Effector CD4-positive, alpha-beta T cell (primary cell): ENCODE measurements at places on chromosomes 5 and 9.

- DNase-seq = no peak
Observed at GRCh38 chr9:91522481-91522880, 98.8 kb upstream of the NFIL3 start.

DNA sequence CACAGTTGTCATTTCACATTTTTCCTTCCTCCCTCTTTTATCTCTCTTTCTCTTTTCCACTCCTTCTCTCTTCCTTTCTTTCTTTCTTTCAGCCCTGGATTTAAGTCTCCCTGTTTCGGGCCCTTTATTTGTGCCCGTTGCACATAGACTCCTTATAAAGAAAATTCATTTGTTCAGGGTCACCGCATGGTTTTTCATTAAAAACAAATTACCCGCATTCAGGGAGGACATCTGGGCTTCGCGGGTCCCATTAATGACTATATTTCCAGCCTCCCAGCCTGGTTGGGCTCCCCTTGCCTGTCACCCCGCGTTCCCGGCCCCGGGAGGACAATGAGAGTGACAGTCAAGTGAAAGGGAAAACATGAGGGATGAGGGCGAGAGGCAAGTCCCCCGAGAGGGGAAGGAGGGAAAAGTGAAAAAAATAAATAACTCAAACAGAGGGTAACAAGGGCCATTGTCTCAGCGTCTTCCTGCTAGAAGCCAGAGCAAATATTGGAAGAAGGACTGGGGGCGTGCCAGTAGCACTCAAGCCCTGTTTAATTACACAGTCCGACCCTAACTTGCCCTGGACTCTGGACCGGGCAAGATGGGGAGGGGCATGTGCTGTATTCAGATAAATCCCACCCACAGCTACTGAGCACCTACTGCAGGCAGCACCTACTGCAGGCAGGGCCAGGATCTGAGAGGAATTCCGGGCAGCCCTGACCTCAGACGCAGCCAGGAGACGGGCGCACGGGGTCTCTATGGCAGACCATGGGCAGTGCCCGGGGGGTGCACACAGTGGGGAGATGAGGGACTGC lies 166.2 kb downstream of the PAX5 start:
- no peak for DNase-seq

- DNase-seq = no peak
Observed at GRCh38 chr5:143362664-143363227, 40.7 kb downstream of the NR3C1 start.

DNA sequence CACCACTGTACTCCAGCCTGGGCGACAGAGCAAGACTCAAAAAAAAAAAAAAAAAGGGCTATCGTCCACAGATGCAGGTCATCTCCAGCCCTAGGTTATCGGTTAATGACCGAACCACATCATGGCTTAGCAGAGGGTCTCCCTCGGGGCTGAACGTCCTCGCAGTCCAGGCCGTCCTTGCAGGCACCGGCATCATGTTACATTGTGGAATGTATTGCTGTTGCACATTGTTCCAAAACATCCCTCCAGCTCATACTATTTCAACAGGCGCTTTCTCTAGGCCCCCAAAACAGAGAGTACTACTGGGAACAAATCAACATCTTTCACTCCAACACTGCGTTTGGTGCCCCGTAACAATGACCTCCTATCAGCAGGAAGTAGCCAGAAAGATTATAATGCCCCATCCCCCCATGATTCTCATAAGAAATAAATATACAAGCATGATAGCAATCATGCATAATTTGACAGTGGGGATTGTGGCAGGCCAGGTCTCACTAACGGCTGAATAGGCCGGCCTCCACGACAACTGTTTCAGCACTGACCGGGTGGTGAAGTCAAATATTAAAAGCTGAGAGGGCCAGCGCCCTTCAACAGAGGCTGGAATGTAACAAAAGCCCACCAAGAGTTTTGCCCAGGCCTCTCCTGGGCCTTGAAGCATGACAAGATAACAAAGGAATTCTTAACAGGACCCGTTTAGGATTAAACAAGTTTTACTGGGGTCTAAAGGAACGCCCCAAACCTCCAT lies 1.1 kb upstream of the LCN9 start:
- DNase-seq = no peak

GRCh38 chr5:150703762-150704161 lies 2.9 kb upstream of the RBM22 start:
- no peak for DNase-seq

GRCh38 chr5:1516615-1517601 lies 6.9 kb downstream of the LPCAT1 start:
- DNase-seq = no peak

GRCh38 chr5:6551287-6551954 lies 81.4 kb downstream of the NSUN2 start:
- no peak for DNase-seq

DNA sequence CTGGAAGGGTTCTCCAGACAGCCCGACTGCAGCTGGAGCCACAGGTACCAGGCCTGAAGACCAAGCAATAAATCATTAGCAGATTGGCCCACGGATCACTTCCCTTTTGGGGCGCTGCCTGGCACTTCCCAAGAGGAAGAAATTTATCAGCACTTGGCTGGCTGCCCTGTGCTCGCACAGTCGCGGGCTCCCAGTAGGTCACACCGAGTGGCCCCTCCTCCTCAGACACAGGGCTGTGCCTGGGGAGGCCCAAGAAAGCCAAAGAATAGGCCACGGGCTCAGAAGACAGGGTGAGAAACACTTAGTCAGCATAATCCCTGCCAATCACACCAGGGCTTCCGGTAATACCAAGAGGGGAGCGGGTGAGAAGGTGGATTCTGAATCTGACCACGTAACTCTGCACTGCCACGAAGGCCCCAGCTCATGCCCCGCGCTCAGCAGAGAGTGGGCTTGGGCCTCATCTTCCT lies 115.7 kb upstream of the MSX2 start:
- DNase-seq = no peak

DNA sequence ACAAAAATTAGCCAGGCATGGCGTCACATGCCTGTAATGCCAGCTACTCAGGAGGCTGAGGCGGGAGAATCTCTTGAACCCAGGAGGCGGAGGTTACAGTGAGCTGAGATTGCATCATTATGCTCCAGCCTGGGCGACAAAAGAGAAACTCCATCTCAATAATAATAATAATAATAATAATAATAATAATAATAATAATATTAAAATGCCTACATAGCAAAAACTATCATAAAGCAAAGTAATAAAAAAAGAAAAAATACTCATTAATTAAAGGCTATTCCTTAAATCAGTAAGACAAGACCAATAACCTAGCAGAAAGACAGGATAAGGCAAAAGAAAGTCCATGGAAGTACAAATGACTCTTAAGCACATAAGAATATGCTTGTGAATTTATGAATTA lies 50.0 kb downstream of the MRPS27 start:
- DNase-seq = no peak

DNA sequence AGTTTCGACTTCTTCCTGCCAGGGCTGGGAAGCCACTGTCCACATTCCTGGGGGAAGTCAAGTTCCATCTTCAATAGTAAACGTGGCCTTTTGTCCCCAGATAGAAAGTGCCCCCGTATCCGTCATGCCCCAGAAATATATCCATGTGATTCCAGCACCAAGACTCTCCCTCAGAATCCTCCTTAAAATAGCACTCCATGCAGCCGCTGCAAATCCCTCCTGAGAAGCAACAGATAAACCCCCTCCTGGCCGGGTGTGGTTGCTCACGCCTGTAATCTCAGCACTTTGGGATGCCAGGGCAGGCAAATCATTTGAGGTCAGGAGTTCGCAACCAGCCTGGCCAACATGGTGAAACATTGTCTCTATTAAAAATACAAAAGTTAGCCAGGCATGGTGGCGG lies 126.1 kb downstream of the OLFM1 start:
- no peak for DNase-seq

DNA sequence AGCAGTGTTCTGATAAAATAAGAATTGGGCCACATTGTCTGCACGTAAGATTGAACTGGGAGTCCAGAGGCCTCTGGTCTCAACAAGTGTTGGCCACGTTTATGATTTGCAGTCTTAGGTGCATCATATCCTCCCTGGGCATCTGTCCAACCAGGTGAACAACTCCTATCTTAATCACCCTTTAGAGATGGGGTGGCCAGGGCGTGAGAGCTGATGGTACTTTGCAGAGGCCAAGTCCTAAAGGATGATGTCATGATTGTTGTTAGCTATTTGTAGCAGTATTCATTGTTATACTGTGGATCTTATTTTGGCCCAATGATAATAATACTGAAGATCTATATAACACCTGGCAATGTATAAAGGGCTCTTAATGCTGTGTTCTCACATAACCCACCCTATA lies 73.2 kb upstream of the RARS1 start:
- no peak for DNase-seq

DNA sequence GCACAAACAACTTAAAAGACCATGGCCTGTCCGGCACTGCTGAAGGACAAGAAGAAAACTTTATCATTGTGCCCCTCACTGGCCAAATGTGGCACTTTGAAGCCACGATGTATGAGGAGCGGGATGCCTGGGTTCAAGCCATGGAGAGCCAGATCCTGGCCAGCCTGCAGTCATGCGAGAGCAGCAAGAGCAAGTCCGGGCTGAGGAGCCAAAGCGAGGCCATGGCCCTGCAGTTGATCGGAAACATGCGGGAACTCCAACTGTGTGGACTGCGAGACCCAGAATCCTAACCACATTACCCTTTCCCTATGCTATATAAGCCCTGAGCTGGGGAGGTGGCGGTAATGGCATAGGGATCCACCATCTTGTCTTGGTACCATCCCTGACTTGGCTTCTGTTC lies 497.9 kb downstream of the ANXA1 start:
- no peak for DNase-seq

DNA sequence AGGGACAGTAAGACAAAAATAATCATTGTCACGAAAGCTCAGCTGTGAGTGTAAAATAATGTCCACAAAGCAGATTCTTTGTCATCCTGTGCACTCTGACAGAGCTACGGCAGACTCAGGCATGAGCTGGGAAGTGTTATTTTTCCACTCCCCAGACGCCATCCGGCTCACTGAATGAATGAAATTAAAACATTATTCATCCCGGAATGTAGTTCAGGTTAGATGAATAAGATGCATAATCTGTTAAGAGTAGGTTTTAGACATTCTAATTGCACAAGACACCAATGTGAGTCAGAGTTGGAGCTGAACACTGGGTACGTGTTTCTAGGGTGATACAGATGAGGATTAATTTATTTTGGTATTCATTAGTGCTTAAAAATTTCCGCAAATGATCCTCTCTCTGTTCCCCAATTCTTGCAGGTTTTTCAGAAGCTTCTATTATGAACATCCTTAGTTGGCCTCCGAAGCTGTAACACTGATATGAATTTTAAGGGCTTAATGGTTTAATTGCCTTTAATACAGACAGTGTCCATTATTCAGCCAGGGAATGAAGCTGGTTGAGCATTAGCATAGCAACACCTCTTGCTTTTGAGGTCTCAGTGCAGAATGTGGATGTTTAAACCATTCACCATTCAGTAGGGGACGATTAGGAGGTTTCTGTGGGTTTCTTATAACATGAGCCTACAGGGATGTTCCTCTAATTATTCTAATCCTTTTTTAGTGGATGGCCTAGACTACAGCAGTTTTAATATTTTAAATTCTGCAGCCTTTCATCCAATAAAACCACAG lies 65.6 kb upstream of the FRRS1L start:
- DNase-seq = no peak

- DNase-seq = no peak
Observed at GRCh38 chr5:150746-151145, 40.5 kb upstream of the LRRC14B start.

GRCh38 chr9:6917162-6917561 lies 159.4 kb downstream of the KDM4C start:
- DNase-seq = no peak

- no peak for DNase-seq
Observed at GRCh38 chr9:124209279-124209678, 48.5 kb upstream of the NEK6 start.

DNA sequence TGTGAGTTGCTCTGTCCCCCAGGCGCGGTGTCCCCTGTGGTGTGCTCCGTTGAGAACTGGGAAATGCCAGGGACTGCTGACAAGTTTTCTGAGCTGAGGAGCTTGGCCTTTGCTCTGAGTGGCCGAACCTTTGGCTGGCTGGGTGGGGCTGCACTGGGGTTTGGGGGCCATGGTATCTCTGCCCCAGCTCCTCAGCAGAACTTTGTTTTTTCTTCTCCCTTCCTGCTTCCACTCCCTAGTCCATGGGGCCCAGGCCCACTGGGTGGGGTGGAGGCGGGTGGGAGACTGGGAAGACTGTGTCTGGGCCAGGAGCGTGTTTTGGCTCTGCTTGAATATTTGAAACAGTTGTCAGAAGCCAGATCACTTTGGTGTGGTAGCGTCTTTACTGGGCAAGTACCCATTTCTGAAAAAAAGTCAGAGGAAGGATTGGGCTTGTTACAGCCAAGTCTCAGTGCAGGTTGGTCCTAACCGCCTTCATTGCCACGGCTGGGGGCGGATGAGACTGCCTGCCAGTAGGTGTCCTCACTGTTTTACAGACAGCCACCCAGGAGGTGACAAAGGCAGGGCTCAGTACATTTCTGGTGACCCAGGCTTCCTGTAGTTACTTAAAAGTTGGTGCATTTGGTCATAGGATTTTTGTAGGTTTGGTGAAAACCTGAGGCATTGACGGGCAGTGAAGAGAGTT lies 92.7 kb downstream of the DAB2IP start:
- DNase-seq = no peak

DNA sequence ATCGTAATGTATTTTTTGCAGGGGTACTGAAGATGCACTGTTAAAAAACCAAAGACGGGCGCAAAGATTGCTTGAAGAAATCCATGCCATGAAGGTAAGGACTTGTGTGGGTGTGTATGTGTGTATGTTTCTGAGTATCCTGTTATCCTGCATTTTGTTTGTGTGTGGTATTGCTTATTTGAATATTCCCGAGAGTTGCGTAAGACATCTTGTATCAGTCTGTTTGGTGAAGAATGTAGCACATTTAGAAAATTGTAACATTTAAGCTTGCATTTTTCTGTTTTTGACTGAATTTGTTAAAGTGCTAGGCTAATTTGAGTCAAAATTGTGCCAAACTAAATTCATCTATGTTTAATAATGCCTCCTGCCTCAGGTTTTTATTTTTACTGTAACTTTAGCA lies 13.5 kb downstream of the SRFBP1 start:
- no peak for DNase-seq

- no peak for DNase-seq
Observed at GRCh38 chr5:115810761-115811160, 5.7 kb downstream of the CDO1 start.

- no peak for DNase-seq
Observed at GRCh38 chr9:124270504-124271335, 13.0 kb downstream of the NEK6 start.

- DNase-seq = no peak
Observed at GRCh38 chr9:3346549-3346948, 179.3 kb downstream of the RFX3 start.

DNA sequence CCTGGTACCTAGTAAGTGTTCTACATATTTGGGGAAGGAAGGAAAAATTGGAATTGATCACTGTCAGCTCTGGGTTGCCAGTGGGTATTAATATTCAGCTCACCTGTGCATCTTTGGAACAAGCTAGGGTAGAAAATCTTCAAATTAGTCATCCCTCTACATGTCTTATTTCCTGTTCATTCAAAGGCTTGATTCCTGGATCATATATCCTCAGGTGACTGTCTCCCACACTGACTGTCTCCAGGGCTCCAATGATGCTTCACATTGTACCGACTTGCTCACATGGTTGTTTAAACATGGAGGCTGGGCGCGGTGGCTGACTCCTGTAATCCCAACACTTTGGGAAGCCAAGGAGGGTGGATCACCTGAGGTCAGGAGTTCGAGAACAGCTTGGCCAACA lies 11.6 kb upstream of the SUSD1 start:
- DNase-seq = no peak
